Natural killer cell (primary cell): ENCODE measurements at places on chromosomes 2 and 18.

DNA sequence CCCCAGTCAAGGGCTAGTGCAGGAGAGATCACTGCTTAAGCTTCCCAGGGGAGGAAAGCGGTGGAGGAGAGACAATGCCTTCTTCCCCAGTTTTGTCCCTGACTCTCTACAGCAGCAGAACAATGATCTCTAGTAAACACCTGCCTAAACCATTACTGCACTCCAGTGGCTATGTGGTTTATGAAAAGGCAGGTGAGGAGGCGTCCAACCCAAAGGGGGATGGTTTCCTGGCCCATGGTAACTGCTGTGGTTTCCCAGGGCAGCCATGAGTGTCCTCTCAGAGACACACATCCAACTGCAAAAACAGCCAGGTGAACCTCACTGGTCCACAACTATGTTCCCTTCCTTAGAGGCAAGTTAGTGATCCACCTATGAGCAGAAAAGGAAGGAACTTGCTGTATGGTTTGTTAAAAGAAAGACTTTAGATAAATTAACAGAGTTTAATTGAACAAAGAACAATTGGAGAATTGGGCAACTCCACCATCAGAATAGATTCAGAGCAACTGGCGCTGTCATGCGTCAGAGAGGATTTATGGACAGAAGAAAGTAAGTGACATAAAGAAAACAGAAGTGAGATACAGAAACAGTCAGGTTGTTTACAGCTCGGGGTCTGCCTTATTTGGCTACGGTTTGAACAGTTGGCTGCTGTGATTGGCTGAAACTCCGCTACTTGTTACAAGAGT, 4.8 kb upstream of the TTC39C start:
- peak; percentile 65 for DNase-seq

- no peak for DNase-seq
Measured at GRCh38 chr2:80700961-80701360, 396.4 kb upstream of the LRRTM1 start.

- DNase-seq: no peak
Measured at GRCh38 chr2:111662771-111663470, 221.1 kb downstream of the ANAPC1 start.

DNA sequence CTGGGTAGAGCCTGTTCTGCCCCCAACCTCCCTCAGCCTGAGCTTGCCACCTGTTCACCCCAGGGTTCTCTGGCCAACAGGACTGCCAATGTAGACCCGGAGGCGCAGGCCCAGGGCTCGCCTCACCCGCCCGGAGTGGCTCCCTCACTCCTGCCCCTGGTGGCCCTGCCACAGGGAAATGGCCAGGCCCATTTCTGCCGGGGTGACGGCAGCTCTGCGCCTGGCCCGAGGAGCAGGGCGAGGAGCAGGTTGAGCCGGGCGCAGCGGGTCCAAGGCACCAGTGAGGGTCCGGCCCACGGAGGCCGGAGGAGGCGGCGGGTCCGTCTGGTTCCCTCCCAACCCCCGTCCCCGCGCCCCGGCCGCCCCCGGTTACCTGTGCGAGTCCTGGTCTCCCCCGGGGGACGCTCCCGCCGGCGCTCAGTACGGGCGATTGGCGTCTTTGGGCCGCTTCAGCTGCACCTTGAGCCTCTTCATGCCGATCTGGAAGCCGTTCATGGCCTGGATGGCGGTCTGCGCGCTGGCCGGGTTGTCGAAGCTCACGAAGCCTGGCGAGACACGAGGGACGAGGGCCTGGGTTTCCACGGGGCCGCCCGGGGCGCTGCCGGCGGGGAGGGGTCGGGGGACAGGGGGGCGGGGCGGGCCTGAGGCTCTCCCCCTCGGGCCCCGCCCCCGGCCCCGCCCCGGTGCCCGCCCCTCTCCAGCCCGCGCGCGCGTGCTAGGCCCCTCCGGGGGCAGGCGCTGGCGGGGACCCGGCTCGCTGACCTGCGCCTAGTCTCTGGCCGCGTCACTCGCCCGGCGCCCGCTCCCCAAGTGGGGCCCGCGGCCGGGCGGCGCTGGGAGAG, 312.0 kb downstream of the CELF4 start:
- no peak for DNase-seq

DNA sequence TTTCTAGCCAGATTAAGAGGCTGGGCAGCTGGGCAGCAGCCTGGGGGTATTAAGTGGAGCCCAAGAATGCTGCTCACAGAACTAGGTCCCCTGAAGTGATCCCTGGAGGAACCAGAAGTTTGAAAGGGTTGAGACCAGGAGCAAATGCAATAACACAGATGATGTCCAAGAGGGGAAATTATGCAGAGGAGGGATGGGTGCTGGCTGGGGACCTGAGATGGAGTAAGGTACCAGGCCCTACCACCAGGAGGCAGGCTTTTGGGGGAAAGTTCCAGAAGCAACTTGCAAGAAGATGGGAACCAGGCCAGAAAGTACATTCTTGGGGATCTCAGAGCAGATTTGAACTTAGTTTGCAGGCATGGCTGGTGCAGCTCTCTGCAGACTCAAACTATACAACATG, 175.1 kb downstream of the NCK2 start:
- DNase-seq: peak; percentile 76
